Tibial nerve (tissue), 4 donors: ENCODE measurements at places on chromosomes 7 and 10. TPM values are rescaled to one million over a fixed set of nuclear protein-coding genes. Genes with fewer than 3 reads are reported as not detected.

Gene FAM25C
- total RNA-seq: not detected

Gene ZNF33B
- 9.0 TPM for total RNA-seq

Gene H2BK1
- total RNA-seq: not detected

Gene ACHE
- not detected for total RNA-seq

Gene ERVW-1
- total RNA-seq: not detected

DNA sequence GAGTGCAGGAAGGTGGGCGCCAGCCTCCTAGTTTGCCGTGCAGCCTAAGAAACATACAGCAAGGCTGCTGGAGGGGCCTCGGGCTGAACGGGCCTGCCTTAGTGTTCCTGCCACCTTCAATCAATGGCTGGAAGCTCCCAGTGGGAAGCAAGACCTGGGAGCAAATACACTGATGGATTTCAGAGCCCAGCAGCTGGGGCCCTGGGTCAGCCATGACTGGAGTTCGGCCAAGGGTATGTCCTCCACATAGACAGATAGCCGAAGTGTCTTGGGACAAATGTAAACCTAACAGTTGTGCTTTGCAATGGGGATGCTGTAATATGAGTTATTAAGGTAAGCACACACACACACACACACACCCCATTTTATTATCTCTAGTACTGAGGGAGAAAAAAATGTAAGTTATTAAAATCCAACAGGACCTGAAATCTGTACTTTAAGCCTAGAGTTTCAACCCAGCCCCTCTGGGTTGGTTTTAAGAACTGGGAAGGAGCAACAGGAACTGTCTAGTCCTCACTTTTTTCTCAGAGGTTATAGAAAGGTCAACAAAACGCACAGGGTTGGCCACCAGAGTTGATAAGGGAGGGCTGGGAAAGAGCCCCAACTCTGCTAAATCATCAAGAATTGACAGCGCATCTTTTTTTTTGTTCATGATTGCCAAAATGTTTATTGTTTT, 50.0 kb upstream of the CELF2 start:
- DNase-seq: no peak
- no peaks in the 10 kb centered on the region for H3K27me3 ChIP-seq
- no peak overlapping the region for H3K4me3 ChIP-seq
- H3K36me3 ChIP-seq: no peaks in the 10 kb centered on the region

- H3K27me3 ChIP-seq: no peaks in the 10 kb centered on the region
- H3K4me3 ChIP-seq: no peak overlapping the region
- H3K4me1 ChIP-seq: no peaks in the 10 kb centered on the region
- DNase-seq: no peak
These were observed 163.2 kb upstream of the PRR15 start for GRCh38 chr7:29400437-29400836.
